ELR (cell line): ENCODE measurements at places on chromosomes 13 and 19.
A peak's percentile ranks its signal among the peaks of the same experiment; 100 is the strongest.

DNA sequence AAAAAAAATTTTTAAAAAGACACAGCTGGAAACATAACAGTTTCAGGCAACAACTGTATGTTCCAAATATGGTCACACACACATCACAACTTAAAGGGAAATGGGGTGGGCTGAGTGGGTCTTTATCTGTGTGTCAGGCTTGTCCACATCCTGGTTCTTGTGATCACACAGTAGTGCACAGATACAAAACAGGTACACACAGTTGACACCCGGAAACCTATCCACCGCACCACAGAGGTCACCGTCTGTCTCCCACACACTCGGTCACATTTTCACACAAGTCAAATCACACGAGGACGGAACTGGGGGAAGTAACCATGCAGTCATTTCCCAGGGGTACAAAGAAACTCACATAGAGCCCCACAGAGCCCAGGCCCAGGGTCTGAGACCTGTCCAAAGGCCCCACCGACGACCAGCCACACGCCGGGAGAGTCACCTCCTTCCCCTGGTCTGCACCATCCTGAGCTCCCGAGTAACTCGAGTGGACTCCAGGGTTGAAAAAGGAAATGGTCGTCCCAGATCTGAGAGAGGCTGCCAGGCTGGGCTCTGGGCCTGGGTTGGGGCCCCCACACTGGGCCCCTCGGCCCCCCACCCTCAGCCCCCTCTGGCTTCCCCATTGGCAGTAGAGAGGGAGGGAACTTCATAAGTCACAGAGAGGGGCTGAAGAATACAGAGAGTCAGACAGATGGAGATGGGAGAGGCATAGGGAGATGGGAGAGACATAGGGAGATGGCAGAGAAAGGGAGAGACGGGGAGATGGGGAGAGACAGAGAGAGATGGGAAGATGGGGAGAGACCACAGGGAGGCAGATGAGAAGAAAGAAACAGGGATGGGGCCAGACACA is 1.3 kb upstream of the PPAN start:
- no peak for DNase-seq

DNA sequence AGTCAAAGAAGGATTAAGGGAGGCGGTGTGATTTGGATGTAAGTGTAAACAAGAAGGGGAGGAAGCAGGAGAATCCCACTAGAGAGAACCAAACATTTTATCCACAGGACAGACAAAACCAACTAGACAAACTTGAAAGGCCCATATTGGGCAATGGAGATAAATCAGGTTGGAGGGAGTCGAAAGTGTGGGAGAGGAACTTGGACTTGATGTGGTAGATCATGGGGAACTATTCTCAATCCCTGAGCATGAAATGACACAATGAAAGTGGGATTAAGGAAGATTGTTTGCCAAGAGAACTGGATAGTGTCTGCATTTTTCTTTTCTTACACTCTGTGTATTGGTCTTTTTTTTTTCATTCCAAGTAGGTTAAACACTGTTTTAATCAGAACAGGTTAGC is 17.9 kb downstream of the GPR183 start:
- no peak for DNase-seq

GRCh38 chr13:39599012-39599411 is 4.0 kb downstream of the LHFPL6 start:
- no peak for DNase-seq

DNA sequence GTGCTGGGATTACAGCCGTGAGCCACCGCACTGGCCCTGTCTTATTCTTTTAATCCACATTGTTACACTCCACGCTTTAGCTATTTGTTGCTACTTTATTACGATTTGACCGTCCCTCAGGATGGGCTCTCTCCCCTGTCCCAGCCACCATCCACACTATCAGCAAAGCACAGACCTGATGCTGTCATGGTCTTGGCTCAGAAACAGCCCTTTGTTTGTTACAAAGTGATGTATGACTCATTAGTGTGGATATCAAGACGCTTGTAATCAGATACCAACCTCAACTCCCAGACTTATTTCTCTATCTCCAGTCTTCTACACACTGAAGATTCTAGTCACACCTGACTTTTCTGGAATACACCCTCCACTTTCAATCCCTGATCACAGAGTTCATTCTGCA is 84.6 kb upstream of the FREM2 start:
- peak; percentile 3 for DNase-seq

- DNase-seq = peak; percentile 86
Observed at GRCh38 chr13:39773833-39774232, 118.4 kb downstream of the COG6 start.

GRCh38 chr13:106917024-106917571 is 349.2 kb upstream of the ARGLU1 start:
- DNase-seq = no peak

- DNase-seq = peak; percentile 59
Observed at GRCh38 chr19:20078581-20079031, 806 bp downstream of the ZNF90 start.

- peak; percentile 64 for DNase-seq
Observed at GRCh38 chr19:14048443-14049153, 13.3 kb downstream of the PALM3 start.

DNA sequence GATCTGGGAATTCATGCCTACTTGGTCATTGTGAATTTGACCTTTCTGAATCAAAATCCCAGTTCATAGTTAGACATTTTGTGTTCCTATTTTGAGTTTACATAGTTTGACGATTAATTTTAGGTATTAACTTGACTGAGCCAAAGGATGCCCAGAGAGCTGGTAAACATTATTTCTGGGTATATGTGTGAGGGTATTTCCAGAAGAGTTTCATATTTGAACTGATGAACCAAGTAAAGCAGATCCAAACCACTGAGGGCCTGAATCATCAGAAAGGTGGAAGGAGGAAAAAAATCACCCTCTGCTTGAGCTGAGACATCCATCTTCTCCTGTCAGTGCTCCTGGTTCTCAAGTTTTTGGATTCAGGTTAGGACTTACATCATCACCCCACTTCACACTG is 116.6 kb downstream of the CYSLTR2 start:
- no peak for DNase-seq

- DNase-seq = no peak
Observed at GRCh38 chr19:3985643-3986259, 488 bp upstream of the EEF2 start.

- peak; percentile 65 for DNase-seq
Observed at GRCh38 chr19:5112681-5113575, 144.0 kb downstream of the KDM4B start.

- no peak for DNase-seq
Observed at GRCh38 chr19:54431255-54431838, 16.1 kb downstream of the TTYH1 start.

DNA sequence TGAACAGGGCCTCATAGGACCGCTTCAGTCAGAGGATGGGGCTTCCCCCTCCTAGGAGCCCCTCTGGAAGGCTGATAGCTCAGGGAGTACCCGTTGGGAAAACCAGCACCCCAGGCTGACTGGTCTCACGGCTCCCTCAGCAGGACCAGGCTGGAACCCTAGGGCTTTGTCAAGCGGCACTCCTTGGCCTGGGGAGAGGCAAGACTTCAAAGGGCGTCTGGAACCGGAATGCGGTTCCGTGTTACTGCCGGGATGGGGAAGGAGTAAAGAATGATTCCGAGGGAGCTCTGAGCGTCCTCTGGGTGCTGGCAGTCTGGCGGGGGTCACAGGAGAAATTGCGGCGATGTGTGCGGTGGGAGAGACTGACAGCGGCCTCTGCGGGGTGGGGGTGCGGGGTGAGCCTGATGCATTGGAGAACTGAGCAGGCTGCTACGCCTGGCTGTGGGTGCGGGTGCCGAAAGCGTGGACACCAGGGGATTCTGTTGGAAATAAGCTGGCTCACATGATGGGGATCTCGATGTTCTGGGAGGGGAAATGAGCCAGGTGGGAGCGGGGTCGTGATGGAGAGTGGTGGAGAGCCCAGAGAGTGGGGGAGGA is 1.9 kb downstream of the COX6B2 start:
- DNase-seq = no peak

DNA sequence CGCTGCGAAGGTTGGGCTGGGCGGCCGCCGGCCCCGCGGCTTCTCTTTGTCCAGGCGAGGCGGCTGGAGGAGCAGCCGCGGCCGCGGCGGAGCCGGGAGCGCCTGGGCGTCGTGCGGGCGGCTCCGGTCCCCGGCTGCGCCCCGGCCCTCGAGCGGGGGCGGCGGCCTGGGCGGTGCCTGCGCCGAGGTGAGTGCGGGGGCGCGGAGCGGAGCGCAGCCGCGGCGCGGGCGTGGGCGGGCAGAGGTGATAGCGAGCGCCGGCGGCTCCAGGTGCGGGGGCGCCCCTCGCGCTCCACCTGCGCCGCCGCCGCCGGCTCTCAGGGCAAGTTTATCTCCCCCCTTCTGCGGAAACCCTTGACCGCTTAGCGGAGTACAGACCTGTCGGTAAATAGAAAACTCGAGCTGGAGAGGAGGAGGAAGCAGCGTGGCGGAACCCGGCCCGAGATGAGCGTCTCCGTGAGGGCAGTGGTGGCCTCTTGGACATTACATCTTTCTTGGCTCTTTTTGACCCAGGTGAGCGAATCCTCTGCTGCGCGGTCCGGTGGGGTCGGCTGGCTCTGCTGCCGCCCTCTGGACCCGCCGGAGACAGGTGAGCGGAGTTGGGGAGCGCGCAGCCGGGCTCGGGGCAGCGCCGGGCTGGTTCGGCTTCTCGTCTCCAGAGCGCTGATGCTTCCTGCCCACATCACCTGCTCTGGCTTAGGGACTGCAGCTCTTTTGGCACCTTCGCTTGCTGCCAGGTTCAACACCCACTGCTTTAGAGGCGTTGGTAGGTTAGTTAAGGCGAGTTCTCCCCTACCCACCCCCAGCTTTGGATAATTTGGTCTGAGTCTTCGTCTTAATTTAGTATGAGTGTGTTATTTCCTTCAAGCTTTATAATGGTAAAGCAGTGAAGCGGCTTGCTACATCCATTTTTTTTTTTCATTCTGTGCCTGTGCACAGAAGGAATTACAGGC is at the start of gene MTUS2:
Gene MTUS2 (plus strand): TSS at position 241 of the 953 bp plus-strand sequence.
- DNase-seq = no peak

GRCh38 chr19:16229322-16229641 is 31.6 kb downstream of the AP1M1 start:
- no peak for DNase-seq

GRCh38 chr13:106526738-106527444 is 8.6 kb downstream of the EFNB2 start:
- DNase-seq = no peak

GRCh38 chr13:44212633-44213396 is 160.8 kb upstream of the SERP2 start:
- no peak for DNase-seq

DNA sequence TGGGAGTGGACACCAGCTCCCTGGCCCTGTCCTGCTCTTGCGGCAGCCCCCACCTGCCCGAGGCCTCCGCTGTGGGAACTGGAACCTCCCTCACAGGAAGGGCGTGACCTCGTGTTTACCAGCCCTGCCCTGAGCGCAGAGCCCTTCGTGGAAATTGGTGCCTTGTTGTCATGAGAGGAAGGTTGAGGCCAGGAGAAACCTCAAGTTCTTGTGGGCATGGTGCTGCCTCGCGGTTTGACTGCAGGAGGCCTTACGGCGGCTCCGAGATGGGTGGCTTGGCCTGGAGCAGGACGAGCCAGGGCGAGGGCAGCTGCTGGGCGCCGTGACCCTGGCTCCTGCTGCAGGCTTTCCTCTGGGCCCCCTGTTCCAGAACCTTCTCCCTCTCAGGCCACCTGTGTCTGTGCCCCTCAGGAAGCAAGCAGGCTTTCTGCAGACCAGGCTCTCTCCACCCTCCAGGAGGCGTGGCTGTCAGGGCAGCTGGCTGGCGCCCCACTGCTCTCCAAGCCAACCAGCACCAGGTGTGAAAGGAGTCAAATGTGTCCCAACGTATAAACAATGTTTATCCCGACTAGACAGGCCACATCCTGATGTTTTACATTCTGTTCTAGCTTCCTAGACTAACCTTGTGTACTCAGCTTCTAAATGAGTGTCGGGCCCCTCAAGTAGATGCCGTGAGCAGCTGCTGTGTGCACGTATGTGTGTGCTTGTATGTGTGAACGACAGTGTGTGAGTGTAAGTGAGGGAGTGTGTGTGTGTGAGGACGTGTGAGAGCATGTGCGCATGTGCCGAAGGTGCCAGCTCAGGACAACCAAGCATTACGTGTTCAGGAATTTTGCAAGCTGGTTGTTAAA is 10.4 kb upstream of the RASA3 start:
- DNase-seq = no peak

- no peak for DNase-seq
Observed at GRCh38 chr13:25990801-25991200, 61.0 kb downstream of the SHISA2 start.

DNA sequence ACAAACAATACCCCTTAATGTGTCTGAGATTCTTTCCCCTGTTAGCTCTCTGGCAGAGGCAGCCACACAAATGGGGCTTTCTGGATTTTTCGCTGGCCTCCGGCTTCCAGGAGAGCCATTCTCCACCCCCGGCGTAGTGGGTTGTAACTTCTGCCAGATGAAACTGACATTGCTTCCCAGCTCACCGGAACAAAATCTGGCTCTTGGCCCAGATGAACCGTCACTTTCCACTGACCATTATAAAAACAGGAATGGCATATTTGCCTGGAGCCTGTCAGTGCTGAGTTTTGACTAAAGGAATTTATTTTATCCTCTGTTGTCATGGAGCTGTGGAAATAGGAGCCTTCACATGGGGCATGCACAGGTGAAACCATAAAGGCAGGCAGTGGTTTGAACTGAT is 120.6 kb upstream of the GPR12 start:
- DNase-seq = no peak

DNA sequence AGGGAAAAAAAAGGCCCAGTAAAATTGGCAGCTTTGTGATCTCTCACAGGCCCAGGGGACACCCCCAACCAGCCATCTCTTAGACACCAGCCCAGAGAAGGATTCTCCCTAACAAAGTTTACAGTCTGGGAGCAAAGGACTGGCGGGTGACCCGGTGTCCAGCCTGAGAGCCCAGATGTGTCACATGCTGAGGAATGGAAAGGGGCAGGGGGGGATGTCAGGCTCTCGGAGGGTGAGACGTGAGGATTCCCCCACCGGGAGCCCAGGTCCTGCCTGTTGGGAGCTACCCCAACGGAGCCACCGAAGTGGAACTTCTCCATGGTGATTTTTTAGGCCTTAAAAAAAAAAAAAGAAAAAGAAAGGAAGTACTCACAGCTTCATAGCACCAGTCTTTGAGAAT is 4.8 kb upstream of the CTXN1 start:
- no peak for DNase-seq

DNA sequence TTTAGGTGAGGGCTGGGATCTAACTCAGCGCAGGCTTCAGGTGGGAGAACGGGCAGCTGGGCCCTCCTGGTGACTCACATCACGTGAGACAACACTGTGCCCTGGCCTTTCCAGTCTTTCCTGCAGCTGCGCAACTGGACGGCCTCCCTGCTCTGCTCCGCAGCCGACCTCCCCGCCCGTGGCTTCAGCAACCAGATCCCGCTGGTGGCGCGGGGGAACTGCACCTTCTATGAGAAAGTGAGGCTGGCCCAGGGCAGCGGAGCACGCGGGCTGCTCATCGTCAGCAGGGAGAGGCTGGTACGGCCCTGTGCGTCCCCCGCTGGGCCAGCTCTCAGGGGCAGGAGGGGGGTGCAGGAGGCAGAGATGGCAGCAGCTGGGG is 8.8 kb downstream of the SPPL2B start:
- peak; percentile 26 for DNase-seq

DNA sequence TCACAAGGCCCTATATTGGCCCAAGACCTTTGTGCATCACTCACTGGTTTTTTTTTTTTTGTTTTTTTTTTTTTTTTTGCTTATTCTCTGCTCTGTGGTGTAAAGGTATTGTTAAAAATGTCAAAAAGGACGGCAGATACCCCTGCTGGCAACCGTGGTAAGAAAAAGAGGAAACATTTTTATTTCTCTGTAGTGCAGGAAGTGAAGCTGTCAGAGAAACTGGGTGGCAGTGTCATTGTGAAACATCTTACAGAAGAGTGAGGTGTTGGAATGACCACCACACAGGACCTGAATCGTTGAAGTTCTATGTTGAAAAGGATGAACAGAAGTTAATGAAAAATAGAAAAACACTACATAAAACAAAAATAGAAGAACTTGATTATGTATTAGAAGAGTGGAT is 346.4 kb downstream of the FGF9 start:
- no peak for DNase-seq
